ENCODE measurements at places on chromosomes 2 and 18.
A peak's percentile ranks its signal among the peaks of the same experiment; 100 is the strongest.

GRCh38 chr2:224925061-224925809 is 117.0 kb downstream of the DOCK10 start:
- DNase-seq: no peak

DNA sequence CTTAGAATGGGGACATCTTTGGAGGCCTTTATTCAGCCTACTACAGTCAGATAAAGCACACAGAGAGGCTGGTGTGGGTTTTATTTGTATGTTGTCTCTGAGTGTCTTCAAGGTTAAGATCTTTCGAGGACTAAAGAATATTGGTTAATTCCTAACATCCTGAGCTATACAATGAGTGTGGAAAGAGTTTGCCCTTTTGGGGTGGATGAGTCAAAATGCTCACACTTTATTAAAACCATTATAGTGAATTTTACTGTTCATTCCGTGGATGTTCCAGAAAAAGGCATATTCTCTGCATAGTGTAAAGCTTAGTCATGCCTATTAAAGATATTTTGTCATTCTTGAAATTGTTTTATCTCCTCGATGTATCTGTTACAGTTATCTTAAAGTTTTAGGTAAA is 29.1 kb upstream of the SLC38A11 start:
- no peak for DNase-seq

GRCh38 chr2:18671363-18671762 is 82.0 kb upstream of the NT5C1B start:
- DNase-seq: no peak

- no peak for DNase-seq
Measured at GRCh38 chr2:127574656-127575055, 39.2 kb downstream of the MYO7B start.

DNA sequence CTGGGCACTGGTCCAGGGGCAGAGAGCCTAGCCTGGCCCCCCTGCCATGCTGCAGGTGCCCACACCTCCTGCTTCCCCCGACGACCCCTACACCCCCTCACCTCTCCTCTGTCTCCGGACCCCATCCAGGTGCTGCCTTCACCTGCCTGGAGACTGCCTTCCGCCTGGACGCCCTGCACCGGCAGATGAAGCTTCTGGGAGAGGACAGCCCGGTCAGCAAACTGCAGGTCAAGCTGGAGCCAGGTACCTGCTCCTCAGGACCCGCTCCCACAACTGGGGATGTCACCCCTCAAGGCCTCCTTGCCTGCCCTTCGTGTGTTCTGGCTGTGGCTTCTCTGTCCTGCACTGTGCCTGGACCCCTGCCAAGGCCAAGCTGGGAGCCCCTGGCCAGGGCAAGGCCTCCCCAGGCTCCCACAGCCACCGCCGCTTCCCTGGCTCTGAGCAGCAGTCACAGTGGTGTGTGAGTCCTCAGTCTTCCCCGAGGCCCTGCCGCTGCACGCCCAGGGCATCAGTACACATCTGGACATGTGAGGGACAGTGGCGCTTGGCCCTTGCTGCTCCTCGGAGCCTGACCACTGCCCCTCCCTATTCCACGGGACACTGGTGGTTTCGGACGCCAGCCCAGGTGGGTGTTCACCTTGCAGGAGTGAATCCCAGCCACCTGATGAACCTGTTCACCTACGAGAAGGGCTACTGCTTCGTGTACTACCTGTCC is 6.3 kb downstream of the RNPEPL1 start:
- no peak for DNase-seq

DNA sequence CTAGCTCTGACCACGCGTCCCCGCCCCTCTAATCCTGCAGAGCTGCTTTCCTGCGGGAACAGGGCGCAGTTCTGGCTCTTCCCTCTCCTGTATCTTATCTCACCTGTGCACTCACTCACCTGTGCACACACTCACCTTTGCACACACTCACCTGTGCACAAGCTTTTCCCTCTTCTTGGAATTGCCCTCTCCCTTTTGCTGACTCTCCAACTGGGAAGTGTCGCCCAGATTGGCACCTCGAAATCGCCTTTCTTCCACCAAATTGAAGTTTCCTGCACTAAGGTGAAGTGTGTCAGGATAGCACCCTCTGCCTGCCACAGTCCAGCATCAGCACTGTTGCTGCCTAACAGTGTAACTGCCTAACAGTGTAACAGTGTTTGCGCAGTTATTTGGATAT is 566 bp upstream of the CMPK2 start:
- peak; percentile 57 for DNase-seq

DNA sequence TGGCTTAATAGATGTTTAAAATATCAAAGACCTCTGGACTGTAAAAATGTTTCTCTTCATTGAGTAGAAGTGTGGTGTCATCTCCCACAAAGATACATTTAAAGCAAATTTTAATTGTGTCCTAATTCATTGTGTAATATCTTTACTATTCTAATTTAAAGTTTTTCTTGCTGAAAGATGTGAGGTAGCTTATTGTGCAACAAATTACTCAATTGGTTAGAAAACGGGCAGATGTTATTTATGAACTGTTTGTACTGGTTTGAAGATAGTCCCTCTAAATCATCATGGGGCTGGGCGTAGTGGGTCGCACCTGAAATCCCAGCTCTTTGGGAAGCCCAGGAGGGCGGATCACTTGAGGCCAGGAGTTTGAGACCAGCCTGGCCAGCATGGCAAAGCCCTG is 65.3 kb downstream of the CYBRD1 start:
- no peak for DNase-seq

DNA sequence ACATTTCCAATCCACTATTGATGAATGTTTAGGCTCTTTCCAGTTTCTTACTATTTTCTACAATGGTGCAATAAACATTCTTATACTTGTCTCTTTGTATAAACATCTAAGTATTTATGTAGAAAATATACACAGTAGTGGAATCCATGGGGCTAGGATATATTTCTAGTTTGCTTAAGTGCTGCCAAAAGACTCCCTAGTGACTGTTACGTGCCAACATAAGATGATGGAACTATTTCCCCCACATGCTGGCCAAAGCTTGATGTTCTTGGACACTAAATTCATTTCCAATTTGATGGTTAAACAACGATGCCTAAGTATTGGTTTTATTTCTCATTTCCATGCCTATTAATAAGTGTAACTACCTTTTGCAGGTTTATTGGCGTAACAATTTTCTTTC is 378.4 kb upstream of the HNRNPA3 start:
- DNase-seq: no peak

GRCh38 chr18:10114717-10115463 is 201.1 kb downstream of the VAPA start:
- no peak for DNase-seq

DNA sequence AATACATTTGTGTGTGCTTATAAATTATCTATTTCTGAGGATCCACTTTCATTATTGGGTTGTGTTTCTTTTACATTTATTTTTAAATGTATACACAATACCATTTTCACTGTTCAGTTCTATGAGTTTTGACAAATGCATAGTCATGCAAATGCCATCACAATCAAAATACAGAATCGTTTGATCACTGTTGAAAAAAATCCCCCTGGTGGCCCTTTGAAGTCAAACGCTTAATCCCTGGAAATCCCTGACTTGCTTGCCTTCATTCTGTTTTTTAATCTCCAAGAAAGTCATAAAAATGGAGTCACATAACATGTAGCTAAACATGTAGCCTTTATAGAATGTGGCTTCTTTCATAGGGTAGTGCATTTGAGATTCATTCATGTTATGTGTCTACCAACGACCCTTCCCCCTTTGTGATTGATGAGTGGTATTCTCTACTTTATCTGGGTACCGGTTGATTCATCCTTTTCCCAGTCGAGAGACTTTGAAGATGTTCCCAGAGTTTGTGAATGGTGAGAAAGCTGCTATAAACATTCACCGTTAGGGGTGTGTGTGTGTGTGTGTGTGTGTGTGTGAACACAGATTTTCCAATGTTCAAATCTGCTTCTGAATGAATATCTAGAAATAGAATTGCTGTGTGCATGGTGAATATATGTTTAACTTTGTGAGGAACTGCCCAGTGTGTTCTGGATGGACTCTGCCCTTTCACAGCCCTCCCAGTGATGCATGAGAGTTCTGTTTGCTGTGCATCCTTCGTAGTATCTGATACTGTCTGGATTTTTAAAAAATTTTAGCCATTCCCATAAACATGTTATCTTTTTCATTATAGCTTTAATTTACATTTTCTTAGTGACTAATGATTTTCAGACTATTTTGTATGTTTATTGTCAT is 173.6 kb downstream of the GALR1 start:
- DNase-seq: no peak

DNA sequence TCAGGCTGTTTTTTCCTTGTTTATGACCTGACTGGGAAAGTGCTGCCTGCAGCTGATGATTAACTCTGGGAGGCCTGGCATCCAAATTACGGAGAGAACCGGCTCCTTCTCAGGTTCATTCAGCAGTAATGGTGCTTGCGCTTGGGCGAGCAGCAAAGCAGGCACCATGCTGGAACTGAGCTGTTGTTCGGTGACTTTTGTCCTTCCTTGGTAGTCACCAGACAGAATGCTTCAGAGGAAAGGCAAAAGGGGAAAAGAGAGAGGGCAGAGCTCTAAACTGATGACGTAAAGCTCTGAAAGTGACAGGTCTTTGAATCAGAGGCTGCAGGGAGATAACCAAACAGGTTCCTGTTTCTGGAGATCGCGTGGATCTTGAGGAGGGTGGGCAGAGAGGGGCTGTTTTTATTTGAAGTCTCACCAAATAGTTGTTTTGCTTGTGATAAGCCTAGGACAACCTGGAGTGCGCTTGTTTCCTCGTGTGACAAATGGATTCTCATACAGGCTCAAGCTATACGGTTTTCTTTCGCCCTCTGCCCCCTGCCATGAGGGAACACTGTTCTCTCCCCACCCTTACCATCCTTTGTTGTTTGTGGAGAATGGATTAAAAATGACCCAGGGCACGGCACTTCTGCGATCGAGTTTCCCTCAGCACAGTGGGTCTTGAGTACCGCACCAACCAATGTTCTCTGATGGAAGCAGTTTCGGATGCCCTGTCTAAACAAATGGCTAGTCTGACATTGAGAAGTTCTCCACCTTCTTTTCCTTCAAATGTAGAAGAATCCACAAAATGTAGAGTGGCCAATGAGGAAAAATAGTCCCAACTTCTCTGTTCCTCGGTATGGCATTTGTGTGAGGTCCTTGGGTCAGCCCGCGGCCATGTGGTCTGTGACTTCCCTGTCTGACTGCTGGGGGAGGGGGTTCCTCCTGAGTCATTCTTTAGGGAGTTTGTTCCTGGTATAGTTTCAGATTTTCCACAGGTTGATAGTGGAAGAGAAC is 1.3 kb downstream of the RASGRP3 start:
- peak; percentile 79 for DNase-seq

GRCh38 chr2:8575834-8576423 is 105.9 kb upstream of the ID2 start:
- no peak for DNase-seq

GRCh38 chr2:98547092-98547790 is 61.1 kb downstream of the COA5 start:
- peak; percentile 56 for DNase-seq

DNA sequence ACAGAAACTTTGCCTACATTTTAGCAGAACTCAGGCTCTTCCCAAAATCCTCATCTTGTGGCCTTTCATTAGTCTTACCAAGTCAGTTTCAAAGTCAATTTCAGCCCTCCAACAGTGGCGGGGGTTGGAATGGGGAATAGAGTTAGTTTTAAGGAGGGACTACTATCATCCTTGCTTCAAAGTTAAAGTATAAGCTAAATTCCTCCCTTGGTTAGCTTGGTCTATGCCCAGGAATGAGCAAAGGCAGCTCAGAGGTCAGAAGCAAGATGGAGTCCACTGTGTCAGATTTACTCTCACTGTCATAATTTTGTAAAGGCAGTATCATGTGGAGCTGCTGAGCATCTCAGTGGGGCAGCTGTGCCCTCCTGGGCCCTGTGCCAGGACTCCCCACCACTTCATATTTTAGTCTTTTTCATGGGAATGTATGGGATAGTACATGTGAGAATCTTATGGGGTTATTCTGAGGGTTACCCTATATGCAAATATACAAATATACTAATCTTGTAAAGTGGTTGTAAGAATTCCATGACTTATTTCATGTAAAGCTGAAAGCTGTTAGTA is 145.2 kb upstream of the MMADHC start:
- DNase-seq: peak; percentile 71

- no peak for DNase-seq
Measured at GRCh38 chr2:36705326-36706020, 9.0 kb downstream of the VIT start.

GRCh38 chr2:234570476-234570875 is 73.6 kb upstream of the ARL4C start:
- no peak for DNase-seq

DNA sequence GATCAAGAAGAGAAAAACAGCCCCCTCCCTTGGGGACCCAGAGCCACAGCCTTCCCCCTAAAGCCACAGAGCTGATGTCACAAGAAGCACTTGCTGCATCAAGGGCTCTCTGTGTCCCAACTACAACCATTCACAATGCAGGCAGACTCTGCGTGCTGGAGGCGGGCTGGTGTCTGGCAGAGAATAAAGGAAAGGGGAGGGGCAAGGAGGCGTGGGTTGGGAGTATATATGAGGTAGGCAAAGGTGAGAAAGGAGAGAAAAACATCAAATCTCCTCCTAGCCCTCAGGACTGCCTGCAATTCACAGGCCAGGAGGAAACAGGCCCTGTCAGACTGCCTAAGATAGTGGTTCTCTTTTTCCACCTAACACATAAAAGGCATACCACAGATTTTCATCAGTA is 48.8 kb upstream of the IHH start:
- DNase-seq: no peak

- no peak for DNase-seq
Measured at GRCh38 chr2:28096421-28096820, 205.9 kb downstream of the BABAM2 start.

Measured in kidney tubule cell (primary cell).